Eye (tissue), 1 donor: ENCODE measurements at places on chromosomes 3 and 15.

DNA sequence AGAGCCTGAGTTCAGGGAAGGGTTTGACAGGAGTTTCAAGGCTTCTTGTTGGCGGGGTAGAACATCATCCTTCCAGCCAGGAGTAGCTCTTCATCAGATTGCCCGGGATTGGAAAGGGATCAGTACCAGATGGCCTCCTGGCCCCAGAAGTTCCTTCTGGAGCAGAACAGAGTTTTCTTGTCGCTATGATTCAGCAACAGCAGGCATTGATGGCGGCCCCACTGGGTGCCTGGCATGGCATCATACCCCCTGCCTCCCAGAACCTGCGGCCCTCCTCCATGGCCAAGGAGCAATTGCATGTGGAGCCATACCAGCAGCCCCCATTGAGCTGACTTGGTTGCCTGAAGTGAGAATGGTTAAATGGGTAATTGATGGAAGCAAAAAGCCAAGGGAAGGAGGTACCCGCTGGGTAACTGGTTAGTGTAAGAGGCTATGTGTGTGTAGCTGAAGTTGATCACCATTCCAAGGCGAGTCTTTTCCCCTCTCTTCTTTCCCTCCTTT is 305.6 kb downstream of the PTPRG start:
- DNase-seq: no peak

- no peak for DNase-seq
Measured at GRCh38 chr3:4351164-4351855, 48.1 kb downstream of the SETMAR start.

GRCh38 chr15:43446344-43446743 is 46.6 kb downstream of the TP53BP1 start:
- DNase-seq: no peak

GRCh38 chr3:12356175-12356574 is 67.3 kb downstream of the PPARG start:
- no peak for DNase-seq

DNA sequence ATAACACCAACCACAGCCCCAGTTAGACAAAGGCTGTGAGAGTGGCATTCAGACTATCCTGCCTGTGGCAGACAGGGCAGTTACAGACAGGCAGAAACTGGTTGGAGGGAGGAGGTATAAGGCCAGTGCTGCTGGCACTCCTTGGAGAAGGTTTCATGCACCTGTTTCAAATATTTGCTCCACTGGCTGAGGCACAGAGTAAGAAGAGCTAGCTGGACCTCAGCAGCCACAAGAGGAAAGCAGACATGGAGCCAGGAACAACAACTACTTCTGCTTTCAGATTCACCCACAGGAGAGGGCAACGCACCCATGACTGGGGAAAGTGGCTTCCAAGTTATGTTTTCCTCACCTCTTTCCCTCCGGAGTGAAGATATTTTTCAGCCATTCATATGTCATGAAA is 11.5 kb upstream of the PRKAR2A start:
- no peak for DNase-seq

GRCh38 chr3:155382396-155383042 is 89.0 kb upstream of the STRIT1 start:
- DNase-seq: peak; percentile 90

DNA sequence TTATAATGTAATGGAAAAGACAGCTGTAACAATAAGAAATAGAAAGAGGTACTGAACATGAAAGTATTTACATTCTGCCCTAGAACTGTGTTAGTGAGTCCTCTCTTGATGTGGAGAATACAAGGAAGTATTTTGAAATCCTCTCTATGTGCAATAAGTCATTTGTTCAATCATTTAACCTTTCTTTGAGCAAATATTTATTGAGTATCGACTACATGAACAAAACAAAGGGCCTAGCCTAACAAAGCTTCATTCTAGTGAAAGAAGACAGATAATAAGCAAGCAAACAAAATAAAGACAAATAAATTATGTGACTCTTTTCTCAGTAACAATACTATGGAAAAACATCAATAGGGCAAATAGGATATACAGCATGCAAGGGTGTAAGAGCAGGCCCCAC is 354.9 kb upstream of the ATP11B start:
- no peak for DNase-seq

GRCh38 chr3:54939557-54940300 is 11.9 kb upstream of the LRTM1 start:
- no peak for DNase-seq

DNA sequence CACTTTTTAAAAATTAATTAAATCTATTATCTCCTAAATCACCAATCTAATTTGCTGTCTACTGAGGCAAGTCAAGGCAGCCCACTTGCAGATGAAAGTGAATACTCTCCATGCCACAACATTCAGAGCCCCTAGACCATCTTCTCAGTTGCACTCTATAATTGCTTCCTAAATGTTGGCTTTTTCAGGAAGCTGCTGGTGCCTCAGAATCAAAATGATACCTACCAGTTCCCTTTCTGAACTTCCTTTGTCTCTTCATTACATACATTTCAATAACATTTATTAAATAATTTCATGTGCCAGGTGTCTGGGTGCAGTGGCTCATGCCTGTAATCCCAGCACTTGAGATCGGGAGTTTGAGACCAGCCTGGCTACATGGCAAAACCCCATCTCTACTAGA is 124.1 kb downstream of the SERPINI1 start:
- DNase-seq: no peak

GRCh38 chr3:142394921-142395622 is 52.8 kb downstream of the XRN1 start:
- DNase-seq: no peak

GRCh38 chr3:121493431-121493830 is 52.4 kb downstream of the POLQ start:
- DNase-seq: no peak

GRCh38 chr3:42497009-42497731 is 5.3 kb upstream of the VIPR1 start:
- DNase-seq: peak; percentile 75

GRCh38 chr3:26648461-26648860 is 25.9 kb downstream of the LRRC3B start:
- no peak for DNase-seq

DNA sequence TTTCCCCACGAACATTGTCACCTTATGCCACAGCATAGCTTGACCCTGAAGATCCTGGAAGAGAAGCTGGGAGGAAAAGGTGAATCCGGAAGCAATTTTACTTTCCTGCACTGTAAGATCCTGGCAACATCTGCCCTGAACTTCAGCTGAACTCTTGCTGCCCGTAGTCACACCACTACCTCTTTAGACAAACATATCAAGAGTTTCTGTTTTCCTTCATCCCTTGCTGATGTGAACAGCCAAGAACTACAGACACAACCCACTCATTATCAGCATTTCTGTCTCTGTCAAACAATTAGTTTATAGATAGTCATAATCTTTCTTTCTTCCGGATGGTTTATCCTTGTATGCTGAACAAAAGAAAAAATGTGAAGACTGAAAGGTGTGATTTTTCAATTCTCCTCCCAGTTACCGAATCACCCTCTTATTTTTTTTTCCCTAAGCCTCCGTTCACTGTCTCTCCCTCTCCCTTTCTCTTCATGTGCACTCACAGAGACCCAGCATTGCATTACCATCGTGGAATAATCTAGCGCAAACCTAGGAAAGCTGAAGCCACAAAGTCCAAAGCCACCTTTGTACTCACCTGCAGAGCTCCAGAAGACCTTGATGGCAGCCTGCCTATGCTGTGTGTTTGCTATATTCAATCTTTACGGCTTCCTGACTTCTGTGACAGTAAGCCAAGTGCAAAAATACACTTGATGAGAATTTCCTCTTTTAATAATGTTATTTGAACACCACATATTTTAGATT is 229.2 kb downstream of the CDIN1 start:
- DNase-seq: no peak

DNA sequence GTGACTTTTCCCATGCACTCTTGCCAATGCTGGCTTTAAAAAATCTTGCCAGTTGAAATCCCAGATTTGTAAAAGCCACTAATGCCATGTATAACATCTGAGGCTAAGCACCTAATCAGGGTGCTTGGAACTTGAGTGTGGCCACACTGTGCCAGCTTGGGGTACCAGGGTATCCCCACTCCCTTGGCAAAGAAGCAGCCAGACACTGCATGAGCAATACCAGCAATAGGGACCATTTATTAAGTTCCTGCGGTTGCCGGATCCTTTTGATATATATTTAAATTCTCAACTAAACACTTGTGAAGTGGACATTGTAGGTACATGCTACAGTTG is 2.2 kb upstream of the RHCG start:
- no peak for DNase-seq

GRCh38 chr15:101151288-101151687 is 100.6 kb downstream of the CHSY1 start:
- DNase-seq: no peak

DNA sequence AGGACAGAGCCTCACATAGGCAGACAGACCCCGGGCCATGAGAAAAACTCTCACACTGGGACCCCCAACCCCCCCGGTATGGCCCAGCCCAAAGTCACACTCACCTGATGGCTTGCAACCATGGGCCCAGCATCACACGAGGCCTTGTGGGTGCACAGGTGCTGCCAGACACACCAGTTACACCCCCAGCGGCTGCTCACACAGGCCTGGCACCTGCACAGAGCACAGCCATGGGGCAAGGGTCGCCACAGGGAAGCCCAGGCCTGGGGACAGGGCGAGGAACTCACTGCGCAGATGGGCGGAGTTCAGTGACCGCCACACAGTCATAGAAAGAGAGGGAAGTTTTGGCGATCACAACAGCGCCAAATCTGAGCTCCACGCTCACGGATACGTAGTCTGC is 9.3 kb downstream of the PLXNB1 start:
- DNase-seq: no peak

DNA sequence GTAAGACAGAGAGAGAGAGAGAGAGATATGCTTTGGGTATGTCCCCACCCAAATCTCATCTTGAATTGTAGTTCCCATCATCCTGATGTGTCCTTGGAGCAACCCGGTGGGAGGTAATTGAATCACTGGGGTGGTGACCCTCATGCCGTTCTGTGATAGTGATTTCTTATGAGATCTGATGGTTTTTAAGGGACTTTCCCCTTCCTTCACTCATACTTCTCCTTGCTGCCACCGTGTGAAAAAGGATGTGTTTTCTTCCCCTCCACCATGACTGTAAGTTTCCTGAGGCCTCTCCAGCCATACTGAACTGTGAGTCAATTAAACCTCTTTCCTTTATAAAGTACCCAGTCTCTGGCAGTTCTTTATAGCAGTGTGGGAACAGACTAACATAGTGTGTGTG is 60.3 kb downstream of the EOMES start:
- DNase-seq: no peak

DNA sequence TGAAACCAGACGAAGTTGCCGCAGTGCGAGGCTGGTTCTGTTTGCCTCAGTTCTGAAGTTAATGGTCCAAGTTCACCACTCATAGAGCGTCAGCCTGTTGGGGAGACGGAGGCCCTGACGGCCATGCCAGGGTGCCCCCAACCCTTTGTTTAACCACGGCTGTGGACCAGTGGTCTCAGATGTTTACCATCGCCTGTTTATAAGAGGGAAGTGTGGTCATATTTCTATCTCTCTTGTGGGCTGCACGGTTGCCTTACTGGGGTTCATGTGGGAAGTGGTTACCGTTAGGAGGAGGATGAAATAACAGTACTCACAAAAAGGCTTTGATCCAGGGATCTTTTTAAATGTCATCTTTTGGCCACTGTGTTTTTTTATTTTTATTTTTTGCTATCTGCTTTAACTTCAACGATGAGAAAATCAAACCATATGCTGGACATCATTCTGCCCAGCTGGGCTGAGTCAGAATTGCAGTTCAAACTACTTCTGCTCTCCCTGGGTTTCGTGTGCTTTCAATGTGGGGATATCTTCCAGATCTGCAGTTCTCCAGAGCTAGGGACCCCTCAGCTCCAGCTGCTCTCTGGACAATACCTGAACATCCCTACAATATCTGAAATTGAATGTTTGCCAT is 17.8 kb downstream of the SMAD3 start:
- DNase-seq: no peak

- no peak for DNase-seq
Measured at GRCh38 chr3:20194793-20195460, 8.9 kb upstream of the SGO1 start.

- no peak for DNase-seq
Measured at GRCh38 chr3:114775395-114775794, 371.7 kb downstream of the ZBTB20 start.

- no peak for DNase-seq
Measured at GRCh38 chr3:61796911-61797310, 235.5 kb downstream of the PTPRG start.

DNA sequence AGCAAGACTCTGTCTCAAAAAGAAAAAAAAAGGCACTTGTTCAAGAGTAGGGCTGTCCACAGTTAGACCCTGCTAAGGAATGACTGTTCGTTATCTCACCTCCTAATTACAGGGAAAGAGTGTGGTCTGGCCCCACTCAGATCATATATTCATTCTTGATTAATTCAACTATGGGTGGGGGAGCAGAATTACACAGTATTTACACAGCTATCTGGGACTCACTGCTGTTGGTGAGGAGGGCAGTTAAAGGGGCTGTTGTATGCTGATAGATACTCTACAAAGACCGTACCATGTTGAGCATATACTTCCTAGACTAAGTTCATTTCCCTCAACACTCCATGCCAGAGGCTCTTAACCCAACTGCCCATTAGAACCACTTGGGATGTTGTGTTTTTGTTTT is 3.8 kb upstream of the ZNF620 start:
- no peak for DNase-seq

- DNase-seq: no peak
Measured at GRCh38 chr3:9951598-9951961, 628 bp downstream of the PRRT3 start.

GRCh38 chr3:125203731-125204130 is 8.8 kb downstream of the SLC12A8 start:
- no peak for DNase-seq

- no peak for DNase-seq
Measured at GRCh38 chr3:103554451-103554850, 1119.6 kb downstream of the ZPLD1 start.

- no peak for DNase-seq
Measured at GRCh38 chr3:167657684-167658225, 4.0 kb upstream of the WDR49 start.

DNA sequence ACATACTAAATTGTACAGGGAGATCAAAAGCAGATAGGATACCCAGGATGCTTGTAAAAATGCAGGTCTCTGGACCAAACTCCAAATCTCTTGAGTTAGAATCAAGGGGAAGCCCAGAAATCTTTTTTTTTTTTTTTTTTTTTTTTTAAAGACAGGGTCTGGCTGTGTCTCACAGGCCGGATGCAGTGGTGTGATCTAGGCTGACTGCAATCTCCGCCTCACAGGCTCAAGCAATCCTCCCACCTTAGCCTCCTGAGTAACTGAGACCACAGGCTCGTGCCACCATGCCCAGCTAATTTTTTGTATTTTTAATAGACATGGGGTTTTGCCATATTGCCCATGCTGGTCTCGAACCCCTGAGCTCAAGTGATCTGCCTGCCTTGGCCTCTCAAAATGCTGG is 373.5 kb downstream of the SHQ1 start:
- no peak for DNase-seq

- no peak for DNase-seq
Measured at GRCh38 chr3:106965307-106965706, 411.9 kb upstream of the CCDC54 start.

GRCh38 chr3:186534113-186534669 is 10.0 kb downstream of the CRYGS start:
- DNase-seq: no peak

GRCh38 chr3:146091397-146091796 is 69.6 kb downstream of the PLOD2 start:
- DNase-seq: no peak
